Hepatocyte (in vitro differentiated cells): ENCODE measurements at places on chromosomes 6 and 20.

- DNase-seq: no peak
Measured at GRCh38 chr20:55086421-55086820, 611.0 kb downstream of the DOK5 start.

- DNase-seq: peak; percentile 85
Measured at GRCh38 chr6:142885182-142885867, 59.7 kb downstream of the HIVEP2 start.

GRCh38 chr6:134309983-134310605, 7.8 kb downstream of the SGK1 start:
- DNase-seq: no peak

- no peak for DNase-seq
Measured at GRCh38 chr6:122050242-122050755, 349.2 kb upstream of the HSF2 start.

DNA sequence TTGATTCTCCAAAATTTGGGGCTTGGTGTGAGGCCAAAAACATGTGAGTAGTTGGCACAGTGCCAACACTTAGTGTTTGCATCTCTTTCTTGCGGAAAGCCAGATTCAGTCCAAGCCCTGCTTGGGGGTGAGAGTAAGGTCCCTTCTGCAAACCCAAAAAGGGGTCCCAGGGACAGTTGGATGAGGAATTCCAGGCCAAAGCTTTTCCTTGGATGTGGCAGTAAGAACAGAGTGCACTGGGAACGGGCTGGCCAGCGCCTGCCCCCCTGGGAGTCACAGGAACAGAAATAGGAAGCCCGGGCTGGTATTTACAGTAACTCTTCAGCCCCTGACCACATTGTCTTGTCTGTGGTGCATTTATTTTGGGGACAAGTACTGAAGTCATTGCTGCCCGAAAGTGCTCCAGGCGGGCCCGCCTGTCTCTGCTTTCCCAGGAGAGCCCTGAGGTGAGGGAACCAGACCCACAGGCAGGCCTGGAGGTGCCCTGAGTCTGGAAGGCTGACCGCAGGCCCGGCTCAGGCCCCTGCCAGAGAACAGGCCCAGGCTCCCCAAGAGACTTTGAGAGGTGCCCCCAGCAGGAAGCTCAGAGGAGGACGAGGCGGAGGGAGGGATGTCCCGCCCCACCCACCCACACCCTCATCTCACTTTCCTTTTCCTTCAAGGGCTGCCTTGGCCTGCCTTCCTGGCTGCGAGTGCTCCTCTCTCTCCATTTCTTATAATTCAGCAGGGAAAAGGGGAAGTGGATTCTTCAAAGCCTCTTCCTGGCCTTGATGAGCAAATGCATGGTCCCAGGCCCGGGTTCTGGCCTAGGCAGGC, 218.4 kb downstream of the MAFB start:
- DNase-seq: no peak

DNA sequence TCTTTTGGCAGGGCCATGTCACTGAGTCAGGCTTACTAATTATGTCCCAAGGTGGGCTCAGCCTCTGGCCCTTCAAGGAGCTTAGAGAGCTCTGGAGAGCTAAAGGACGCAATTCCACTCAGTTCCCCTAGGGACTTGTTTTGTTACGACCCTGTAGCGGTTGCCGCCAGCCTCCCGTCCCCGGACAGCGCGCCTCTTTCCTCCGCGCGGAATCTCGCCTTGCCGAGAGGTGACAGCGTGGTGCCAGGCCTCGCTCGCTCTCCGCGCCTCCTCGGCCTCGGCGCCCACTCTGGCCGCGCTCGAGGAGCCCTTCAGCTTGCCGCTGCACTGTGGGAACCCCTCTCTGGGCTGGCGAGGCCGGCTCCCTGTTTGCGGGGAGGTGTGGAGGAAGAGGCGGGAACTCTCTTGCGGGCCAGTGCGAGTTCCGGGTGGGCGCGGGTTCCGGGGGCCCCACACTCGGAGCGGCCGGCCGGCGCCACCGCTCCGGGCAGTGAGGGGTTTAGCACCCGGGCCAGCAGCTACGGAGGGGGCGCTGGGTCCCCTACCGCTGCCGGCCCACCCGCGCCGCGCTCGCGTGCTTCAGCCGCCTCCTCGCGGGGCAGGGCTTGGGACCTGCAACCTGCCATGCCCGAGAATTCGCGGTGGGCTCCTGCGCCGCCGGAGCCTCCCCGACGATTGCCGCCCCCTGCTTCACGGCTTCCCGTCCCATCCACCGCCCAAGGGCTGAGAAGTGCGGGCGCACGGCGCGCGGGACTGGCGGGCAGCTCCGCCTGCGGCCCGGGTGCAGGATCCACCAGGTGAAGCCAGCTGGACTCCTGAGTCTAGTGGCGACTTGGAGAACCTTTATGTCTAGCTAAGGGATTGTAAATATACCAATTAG, 9.9 kb upstream of the ZNF311 start:
- no peak for DNase-seq

DNA sequence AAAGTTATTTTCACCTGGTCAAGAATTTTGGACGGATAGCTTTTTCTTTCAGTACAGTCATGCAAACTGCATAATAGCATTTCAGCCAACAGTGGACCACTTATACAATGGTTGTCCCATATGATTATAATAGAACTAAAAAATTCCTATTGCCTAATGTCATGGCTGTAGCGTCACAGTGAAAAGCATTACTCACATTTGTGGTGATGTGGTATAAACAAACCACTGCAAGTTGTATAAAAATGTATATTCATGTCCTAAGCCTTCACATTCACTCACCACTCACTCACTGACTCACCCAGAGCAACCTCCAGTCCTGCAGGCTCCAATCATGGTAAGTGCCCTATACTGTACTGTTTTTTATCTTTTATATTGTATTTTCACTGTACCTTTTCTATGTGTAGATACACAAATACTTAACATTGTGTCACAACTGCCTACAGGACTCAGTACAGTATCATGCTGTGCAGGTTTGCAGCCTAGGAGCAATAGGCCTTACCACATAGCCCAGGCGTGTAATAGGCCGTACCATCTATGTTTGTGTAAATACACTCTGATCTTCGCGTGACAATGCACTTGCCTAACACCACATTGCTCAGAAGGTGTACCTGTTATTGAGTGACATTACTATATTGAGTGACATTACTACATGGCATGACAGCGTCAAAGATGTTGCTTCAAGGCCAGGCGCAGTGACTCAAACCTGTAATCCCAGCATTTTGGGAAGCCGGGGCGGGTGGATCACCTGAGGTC, 17.9 kb downstream of the ABHD12 start:
- no peak for DNase-seq

GRCh38 chr6:158819213-158819976, at the start of gene EZR:
Gene EZR, minus strand, starts transcription at chr6:158819368. Its CDS starts 1,275 bp downstream, at chr6:158818093.
- peak; percentile 95 for DNase-seq

- peak; percentile 15 for DNase-seq
Measured at GRCh38 chr6:24332317-24332716, 25.5 kb downstream of the DCDC2 start.

DNA sequence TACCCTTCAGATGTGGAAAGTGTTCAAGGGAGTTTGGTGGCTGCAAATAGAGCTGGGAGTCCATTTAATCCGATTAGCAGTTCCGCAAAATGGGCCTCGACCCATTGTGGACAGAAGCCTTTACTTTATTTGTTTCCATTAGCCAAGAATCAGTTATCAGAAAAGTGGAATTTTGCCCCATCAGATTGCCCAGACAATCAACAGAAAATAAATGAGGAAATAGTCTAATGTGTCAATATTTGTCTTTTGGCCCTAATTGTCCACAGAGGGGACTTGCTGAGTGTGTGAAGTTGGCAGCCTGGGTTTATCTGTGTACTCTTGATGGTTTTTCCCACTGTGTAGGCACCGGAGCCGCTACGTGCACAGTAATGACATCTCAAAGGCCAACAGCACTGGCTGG, 134.3 kb downstream of the LINC00237 start:
- DNase-seq: no peak

DNA sequence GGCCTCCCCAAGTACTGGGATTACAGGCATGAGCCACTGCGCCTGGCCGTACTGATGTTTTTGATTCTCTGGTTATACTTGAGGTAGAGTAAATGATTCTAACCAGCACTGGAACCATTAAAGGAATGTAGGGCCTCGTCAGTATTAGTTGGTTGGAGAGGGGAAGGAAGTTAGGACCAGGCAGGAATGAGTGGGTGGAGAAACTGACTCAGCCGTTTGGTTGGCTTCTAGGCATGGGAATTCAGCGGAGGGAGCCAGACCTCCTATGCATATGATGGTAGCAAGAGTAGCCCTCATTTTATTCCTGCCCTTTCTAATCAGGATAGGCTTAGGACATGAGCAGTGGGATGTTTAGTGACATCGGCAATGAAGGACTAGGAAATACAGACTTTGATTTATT, 19.0 kb upstream of the SERINC3 start:
- DNase-seq: no peak

DNA sequence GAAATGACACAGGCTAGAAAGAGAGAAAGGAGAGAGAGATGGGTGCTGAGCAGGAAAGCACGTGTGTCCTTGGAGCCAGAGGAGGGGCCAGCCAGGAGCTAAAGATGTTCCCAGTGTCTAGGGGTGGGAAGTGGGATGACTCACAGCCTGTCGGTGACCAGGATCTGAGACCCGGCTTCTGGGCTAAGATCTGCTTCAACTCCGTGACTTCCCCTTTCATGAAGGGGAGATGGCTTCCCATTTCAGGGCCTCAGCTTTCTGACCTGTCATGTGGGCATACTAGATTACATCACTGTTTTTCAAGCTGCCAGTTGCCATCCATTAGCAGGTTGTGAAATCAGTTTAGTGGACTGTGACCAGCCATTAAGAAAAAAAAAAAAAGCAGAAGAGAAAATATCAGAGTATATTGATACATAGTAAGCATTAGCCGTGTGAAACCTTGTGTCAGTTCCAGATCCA, 5.4 kb downstream of the TGM3 start:
- peak; percentile 55 for DNase-seq

DNA sequence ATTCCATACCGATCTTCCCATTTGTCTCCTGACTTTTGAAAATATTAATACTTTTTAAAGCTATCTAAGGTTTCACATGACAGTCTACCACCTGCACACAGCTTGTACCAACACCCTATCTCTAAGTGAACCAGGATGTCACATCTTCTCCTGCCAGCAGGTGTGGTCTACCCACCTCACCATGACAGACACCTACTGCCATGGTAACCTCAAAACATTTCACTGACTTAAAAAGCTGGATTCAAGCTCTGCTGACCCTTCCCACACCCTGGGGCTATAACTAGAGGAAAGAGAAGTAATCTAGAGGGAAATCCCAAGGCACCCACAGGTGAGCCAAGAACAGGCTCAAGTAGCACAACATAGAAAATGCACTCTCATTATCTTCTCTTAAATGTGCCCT, 1.2 kb downstream of the SLC17A3 start:
- no peak for DNase-seq

- no peak for DNase-seq
Measured at GRCh38 chr6:128574402-128574801, 54.0 kb upstream of the PTPRK start.

DNA sequence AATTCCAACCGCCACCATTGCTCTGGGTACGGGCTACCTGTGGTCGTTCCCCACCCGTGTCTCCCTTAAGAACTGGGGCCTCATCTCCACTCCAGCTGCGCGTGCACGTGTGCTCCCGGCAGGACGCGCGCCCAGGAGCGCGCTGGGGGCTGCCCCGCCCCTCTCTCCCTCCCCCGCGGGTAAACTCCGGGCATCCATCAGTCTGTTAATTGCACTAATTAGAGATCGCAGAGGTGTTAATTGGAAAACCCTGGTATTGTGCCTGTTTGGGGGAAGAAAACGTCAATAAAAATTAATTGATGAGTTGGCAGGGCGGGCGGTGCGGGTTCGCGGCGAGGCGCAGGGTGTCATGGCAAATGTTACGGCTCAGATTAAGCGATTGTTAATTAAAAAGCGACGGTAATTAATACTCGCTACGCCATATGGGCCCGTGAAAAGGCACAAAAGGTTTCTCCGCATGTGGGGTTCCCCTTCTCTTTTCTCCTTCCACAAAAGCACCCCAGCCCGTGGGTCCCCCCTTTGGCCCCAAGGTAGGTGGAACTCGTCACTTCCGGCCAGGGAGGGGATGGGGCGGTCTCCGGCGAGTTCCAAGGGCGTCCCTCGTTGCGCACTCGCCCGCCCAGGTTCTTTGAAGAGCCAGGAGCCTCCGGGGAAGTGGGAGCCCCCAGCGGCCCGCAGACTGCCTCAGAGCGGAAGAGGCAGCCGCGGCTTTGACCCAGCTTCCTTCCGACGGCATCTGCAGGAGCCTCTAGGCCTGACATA, 14.4 kb downstream of the FOXP4 start:
- DNase-seq: no peak

GRCh38 chr6:154923199-154923869, 71.8 kb upstream of the TIAM2 start:
- DNase-seq: no peak

- no peak for DNase-seq
Measured at GRCh38 chr6:90062667-90063066, 168.4 kb downstream of the GJA10 start.

- no peak for DNase-seq
Measured at GRCh38 chr6:35044145-35044745, 96.9 kb downstream of the TCP11 start.

GRCh38 chr6:3162565-3163247, 5.4 kb upstream of the TUBB2A start:
- peak; percentile 90 for DNase-seq

DNA sequence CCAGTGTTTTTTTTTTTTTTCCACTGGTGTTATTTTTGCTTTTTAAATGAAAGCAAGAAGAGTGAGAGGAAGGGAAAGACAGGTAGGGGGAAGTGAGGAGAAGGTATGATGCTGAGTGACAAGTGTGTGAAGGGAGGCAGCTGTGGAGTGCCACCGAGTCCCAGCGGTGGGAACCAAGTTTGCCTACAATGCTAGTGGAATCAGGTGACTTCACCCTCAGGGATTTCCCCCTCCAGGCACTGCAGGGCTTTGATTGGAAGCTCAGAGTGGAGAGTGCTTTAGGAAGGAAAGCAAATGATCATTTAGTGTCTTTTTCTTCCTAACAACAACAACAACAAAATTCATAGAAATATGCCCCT, 120.5 kb upstream of the ENPP5 start:
- DNase-seq: no peak

- DNase-seq: no peak
Measured at GRCh38 chr20:22496817-22497216, 87.6 kb downstream of the FOXA2 start.

DNA sequence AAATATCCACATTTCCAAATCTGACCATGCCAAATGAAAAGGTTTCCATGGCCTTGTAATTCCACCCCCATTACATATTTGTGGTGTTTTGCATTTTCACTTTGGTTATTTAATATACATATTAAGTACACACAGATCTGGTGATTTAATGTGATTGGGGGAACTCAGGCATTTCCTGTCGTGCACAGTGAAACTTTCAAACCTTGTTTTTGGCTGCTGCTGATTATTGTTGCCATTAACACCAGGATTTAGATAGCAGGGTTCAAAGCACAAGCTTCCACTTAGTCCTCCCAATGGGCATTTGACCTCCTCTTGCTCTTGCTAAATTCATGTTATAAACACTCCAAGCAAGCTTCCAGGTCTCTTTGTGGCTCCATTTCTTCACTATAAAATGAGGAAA, 166.5 kb downstream of the SOBP start:
- DNase-seq: no peak

- DNase-seq: peak; percentile 13
Measured at GRCh38 chr6:12886961-12887775, 170.6 kb downstream of the PHACTR1 start.
